ENCODE measurements at places on chromosomes 5 and 9. TPM values are rescaled to one million over a fixed set of nuclear protein-coding genes. Genes with fewer than 3 reads are reported as not detected.

DNA sequence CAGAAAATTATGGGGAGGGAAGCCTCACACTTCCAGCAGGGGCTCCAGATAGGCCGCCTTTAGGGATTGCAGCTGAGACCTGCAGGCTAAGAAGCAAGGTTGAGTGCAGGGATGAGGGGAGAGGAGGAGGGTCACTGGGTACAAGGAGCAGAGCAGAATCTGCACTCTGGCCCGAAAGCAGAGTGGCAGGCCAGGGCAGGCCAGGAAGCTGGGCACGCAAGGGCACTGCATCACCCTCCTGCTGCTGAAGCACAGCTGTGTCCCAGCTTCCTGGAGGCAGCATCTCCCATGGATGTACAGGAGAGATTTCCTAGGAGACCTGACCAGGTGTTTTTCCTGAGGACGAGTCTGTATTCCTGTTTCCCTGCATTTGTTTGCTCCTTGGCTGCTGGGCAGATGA, 92.1 kb downstream of the SYK start:
- no peak for DNase-seq

GRCh38 chr5:147332658-147333057, 97.8 kb downstream of the STK32A start:
- no peak for DNase-seq

GRCh38 chr9:88585426-88585825, 50.4 kb downstream of the NXNL2 start:
- DNase-seq = no peak

The PLPP7 gene
- total RNA-seq = not detected

- peak; percentile 8 for DNase-seq
These were observed 78.1 kb downstream of the ADAMTS2 start for GRCh38 chr5:179267071-179267670.

DNA sequence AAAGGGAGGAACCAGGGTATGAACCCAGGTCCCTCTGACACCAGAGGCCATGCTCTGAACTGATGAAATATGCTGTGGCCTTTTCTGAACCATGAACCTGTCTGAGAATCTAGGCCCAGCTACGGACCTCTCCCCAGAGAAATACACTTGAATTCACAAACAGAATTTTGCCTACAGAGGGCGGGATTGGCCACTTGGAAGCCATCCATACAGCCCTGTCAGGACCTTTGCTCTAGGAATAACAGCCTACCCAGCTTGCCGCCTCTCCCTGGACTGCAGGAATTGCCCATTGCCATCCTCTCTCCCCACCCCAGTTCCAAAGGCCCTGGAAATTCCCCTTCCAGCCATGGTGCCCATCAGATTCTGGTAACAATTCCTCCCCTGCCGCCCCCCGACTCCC, 26.6 kb downstream of the MORN5 start:
- DNase-seq = no peak
